CD4-positive, alpha-beta T cell (primary cell): ENCODE measurements at places on chromosomes 6 and 20.

DNA sequence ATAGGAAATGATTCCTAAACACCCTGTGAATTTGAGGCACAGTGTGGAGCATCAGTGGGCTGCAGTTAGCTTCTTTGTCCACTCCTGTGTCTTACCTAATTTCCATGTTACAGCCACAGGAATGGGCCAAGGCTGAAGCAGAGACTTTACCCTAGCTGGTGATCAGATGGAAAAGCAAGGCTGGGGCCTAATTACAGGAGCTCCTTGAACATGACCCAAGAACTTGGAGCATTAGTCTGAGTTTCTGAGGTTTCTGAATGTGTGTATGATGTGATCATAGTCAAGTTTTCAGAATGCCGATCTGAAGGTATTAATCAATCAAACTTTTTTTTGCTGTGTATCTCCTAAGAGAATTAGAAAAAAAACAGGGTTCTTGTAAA, 18.0 kb downstream of the HECA start:
- no peak for DNase-seq

GRCh38 chr20:309306-309840, 12.0 kb downstream of the ZCCHC3 start:
- DNase-seq = no peak

DNA sequence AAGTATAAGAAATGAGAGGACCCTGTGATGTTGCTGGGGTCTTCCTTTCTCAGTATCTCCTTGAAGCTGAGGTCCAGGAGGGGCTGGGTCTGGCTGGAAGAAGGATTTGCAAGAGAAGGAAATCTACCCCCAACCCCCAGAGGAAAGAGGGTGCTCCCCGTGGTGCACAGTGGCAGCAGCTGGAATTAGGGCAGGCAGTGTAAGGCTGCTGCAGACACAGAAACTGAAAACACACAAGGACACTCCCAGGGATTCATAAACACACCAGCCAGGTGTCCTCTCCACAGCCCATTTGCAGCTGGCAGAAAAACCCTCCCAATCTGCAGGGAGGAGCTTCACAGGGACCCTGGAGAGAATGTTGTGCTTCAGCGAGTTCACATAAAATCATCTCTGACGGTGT, 297.2 kb downstream of the CDH26 start:
- no peak for DNase-seq

- DNase-seq = no peak
Measured at GRCh38 chr6:87879132-87879861, 168.3 kb upstream of the SPACA1 start.

DNA sequence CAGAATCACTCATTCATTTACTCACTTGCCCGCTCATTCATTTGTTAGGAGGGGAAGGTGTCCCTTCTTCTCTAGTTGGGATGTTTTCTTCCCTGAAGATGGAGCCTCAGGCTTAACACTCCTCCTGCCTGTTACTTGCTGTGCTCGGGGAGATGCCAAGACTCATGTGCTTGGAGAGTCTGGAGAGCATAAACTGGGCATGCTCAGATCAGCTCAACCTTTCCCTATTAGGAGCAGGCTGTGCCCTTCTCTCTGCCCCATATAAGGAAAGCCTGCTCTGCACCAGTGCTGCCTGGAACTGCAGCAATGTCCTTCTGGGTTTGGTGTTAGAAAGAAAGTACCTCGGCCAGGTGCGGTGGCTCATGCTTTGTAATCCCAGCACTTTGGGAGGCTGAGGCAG, 18.0 kb upstream of the UBE2V1 start:
- no peak for DNase-seq

DNA sequence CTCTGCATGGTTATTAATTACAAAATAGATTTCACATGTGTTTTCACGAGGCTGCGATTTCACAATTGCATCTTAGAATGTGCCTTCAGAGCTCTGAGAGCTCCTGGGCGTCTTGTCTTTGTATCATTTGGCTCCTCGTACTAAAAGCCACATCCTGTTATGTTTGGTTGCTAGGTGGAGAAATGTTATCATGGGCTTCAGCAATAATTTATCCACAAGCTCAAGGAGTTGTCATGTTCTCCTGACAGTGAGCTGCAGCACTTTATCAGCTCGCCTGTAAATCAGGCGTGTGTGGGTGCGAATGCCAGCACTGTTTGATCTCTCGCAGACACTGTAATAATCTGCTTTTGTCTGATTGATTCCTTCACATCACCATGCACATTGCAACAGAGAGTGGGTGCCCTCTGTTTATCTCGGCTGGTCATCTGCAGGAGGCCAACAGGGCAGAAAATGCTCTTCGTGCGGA, 218.6 kb upstream of the ZFP64 start:
- DNase-seq = peak; percentile 67

GRCh38 chr6:133899556-133899955, 10.6 kb downstream of the TCF21 start:
- DNase-seq = no peak

GRCh38 chr6:113684382-113684901, 172.7 kb upstream of the MARCKS start:
- no peak for DNase-seq

DNA sequence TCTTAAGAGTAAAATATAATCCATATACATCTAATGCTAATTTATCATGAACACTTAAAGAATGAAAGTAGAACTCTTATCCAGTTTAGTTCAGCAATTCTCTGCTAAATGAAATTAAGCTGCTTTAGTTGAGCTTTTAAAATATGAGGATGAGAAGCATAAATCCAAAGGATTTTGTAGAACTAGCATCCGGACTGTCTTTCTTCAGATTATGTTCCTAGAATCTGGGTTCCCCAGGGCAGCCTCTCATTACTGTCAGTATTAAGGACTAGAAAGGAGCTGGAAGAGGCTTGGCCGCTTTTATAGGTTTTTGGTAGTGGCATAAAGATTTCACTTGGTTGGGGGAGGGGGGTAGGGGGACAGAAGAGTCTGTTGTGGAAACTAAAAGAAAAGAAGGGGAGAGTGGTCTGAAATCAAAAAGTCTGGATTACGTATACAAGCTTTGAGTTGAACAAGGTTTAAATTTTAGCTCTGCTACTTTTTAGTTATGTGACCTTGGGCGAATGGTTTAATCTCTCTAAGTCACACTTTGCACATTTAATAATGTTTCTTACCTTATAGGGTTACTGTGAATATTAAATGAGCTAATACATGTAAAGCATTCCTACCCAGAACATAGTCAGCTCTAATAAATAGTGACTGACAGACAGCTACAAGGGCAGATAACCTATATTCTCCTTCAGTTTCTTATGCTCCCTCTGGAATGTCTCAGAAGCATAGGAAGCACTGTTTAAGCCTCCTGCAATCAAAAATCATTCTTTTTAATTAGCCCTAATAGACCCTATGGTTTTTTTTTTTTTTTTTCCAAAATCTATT, 3.7 kb downstream of the SGK1 start:
- DNase-seq = no peak

DNA sequence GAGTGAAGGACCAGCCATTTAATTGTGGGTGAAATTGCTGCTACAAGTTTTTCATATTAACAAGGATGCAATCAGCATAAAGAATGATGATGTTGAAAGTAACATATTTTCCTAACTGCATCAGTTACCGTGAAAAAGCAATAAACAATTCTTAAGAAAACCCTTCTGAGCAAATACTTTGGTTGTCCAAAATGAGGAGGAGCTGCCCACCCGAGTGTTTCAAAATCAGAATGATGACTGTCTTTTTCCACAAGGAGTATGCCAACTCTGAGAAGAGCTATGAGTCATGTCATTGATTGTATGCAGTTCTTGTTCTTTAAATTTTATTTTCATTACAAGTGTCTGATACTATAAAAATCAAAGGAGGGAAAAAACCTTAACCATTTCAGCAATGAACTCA, 470.5 kb downstream of the COL12A1 start:
- DNase-seq = no peak

- DNase-seq = no peak
Measured at GRCh38 chr20:10061641-10062040, 26.9 kb downstream of the ANKEF1 start.

DNA sequence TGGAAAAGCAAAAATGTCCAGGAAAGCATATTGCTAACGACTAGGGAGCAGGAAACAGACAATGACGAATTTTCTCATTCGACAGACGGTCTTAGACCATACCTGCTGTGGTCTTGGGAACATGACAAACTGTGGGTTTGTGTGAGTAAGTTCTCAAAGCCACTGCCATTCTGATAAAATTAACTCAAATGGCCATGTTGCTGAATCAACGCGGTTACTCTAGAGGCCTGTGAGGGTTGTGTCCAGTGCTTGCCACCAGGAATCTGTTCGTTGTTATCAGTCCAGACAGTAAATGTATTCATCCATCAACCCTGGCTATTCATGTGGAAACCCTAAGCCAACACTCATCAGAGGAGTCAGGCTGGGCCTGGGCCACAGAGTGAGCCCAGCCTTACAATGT, 124.3 kb downstream of the MYLK4 start:
- DNase-seq = no peak

GRCh38 chr6:12245763-12246718, 44.1 kb upstream of the EDN1 start:
- DNase-seq = no peak

DNA sequence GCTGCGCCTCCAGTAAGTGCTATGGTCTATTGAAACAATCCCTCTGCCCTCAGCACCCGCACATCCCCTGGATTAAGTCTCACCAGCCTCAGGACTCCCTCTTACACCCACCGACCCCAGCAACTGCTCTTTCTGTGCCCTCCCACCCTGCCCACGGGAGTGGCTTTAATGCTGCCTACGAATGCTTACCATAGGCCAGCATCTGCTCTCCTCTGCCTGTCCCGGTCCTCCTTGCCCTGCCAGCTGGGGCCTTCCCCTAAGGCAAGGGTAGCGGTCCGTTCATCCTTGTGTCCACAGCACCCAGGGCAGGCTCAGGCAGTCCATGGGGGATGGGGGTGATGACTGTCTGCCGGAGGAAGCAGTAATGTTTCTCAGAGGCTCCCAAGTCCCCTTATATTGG, 4.1 kb downstream of the EBF4 start:
- no peak for DNase-seq

- DNase-seq = no peak
Measured at GRCh38 chr20:60060593-60060992, 102.4 kb downstream of the CDH26 start.

DNA sequence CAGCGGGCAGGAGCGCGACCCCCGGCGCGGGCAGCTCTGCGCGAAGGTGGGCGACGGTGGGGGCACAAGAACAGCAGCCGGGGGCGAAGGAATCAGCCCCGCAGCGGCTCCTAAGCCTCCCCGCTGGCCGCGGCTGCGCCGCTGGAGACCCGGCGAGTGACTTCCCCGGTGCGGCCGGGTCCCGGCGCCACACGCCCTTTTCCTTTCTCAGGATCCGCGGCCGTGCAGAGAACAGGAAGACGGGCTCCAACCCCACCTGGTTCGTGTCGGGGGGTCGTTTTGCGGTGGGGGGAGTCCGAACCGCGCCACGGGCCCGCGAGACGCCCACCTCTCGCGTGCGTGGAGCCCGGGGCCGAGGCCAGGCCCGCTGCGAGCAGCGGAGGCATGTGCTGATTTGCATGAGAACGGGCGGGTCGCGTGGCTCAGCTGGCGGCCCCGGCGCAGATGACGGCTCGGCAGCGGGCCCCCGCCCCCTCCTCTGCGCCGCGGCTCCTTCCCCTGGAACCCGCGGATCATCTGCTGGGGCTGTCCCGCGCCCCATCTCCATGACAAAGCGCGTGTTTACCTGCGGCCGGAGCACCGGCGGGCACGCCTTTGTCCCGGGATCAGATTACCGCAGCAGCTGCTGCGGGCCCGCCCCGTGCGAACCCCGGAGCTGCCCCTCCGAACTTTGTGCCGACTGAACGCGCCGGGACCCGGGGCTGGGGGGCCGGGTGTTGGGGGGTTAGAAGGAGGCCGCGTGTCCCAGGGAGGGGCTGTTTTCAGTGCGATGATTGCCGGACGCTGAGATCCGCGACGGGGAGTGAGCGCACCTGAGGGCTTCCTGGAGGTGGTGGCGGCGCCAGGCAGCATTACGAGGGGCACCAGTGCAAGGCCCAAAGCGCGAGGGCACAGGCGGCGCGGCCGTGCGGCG, 4.9 kb upstream of the DLL1 start:
- no peak for DNase-seq

GRCh38 chr6:168676552-168677322, 235.8 kb downstream of the SMOC2 start:
- no peak for DNase-seq

DNA sequence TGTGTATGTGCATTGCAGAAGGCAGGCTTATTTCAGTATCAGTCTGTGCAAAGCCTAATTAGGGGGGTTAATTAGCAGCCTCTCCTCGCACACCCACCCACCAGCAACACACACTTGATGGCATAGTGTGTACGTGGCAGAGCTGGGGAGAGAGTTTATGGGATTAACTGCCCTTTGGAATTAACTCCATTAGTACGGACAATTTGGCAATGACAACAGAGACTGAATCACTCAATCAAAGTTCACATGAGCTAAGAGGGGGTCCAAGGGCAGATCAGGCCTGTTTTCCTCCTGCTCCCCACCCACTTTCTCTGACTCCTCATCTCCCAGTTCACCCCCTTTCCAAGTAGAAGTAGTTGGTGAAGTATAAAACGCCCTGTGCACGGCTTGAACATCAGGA, 69.5 kb downstream of the LRFN2 start:
- DNase-seq = no peak

- no peak for DNase-seq
Measured at GRCh38 chr20:25360631-25361286, 29.9 kb downstream of the ABHD12 start.

DNA sequence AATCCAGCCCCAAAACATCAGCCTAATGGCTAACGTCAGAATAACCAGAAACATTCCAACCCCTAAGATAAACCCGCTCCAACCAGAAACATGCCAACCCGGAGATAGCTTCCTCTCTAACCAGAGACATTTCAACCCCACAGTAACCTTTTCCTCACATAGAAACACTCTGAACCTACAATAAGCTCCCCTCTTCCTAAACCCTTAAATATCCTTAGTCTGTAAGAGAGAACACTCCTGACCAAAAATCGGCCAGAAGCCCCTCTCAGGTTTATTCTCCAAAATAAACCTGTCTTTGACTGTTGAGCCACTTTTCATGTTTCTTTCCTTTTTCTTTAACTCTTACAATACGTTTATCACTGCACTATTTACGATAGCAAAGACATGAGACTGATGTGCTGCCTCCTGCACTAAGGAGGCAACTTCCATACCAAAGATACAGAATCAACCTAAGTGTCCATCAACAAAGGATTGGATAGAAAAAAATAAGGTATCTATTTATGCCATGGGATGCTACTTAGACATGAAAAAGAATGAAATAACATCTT, 5.0 kb upstream of the GABRR2 start:
- no peak for DNase-seq

DNA sequence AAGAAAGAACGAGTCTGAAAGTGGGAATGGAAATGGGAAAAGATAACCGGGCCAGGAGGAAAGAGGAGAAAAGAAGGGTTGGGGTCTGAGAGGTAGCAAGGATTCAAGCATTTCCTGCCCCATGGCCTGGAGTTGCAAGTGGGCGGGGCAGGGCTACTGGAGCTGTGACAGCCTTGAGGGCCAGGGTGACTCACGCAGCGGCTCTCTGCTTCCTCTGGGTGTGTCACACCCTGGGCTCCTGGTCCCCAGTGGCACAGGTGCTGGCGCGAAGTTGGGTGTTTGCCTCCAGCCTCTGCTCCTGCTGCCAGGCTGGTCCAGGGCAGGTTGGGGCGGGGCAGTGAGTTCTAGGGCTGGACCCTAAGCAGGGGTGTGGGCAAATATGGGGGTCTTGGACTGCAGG, 3.3 kb upstream of the ULBP3 start:
- DNase-seq = peak; percentile 69
